Progenitor cell of endocrine pancreas (in vitro differentiated cells): ENCODE measurements at places on chromosomes 13 and 19.

- DNase-seq: no peak
These were observed 755.1 kb downstream of the PCDH9 start for GRCh38 chr13:66475061-66475460.

DNA sequence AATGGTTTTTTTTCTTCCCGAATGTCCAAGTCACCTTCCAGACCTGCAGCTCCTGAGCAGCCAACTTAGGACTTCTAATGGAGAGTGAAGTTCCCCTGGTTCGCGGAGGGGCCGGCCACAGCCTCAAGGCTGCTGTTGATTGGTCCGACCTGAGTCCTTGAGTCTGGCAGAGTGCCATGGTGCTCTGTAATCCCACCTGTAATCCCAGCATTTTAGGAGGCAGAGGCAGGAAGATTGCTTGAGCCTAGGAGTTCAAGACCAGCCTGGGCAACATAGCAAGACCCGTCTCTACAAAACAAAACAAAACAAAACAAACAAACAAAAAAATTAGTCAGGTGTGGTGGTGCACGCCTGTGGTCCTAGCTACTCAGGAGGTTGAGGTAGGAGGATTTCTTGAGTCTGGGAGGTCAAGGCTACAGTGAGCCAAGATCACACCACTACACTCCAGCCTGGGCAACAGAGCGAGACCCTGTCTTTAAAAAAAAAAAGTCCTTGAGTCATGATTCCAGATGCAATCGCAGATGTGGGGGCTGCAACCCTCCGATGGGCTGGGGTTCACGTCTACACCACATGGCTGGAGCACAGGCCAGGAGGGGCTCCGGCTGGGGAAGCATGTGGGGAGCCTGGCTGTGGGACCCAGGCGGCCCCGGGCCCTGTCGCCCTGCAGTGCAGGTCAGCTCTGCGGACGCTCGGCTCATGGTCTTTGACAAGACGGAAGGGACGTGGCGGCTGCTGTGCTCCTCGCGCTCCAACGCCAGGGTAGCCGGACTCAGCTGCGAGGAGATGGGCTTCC lies 17.7 kb downstream of the HPN start:
- DNase-seq: no peak

DNA sequence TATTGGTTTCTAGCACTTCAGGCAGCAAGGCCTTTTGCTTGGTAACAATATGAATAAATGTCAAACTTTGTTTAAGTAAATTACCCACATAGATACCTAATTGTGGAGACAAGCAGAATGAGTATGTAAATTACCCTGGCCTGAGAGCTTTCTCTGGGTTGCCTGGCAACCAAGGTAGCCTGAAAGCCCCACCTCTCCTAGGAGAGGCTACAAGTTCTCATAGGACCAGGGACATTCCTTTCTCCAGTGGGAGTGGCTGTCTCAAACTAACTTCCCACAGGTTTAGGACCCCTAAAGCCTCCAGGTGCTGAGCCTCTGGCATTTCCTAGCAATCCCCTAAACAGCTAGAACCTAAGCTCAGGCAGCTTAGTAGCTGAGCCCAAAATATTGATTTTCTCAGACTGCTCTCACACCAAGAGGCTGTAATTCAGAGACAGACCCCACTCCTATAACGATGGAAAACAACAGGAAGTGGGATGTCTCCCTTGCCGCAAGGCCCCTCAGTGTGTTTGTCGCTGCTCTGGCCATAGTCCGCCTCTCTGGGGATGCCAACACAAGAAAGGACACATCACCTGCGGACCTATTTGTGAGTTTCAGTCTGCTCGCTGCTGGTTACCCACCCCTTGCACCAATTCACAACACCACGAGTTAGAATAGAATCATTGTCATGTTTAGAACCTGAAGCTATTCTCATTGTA lies 207.3 kb downstream of the DLEU7 start:
- DNase-seq: no peak

DNA sequence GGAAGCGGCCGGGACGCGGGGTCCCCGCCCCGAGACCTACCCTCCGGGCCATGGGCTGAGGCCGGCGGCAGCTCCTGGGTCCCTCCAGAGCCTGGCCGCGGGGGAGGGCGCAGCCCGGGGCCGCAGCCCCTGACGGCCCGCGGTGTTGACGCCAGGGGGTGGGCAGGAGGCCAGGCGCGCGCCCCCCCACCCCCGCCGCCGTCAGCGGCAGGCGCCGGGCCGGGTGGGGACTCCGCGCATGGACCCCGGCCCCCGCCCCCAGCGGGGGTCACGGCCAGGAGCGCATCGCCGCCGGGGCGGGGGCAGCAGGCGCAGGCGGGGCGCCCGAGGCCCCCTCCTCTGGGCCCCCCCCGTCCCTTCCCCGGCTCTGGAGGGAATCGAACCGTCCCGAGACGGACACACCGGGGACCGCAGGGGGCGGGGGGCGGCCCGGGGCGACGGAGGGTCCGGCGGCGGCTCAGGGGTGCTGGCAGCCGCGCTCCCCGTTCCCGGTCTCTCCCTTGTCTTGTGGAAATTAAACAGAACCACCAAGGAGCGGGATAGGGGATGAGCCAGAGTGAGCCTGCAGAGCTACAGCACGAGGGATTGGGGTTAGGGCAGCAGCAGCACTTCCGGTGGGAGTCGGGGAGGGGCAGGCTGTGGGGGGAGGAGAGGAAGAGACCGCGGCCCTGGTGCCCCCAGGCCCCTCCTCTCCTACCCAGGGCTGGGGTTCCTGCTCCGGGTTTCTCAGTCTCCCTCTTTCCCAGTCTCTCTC lies at the start of gene MEIS3:
TSS of gene MEIS3 (minus strand) at position 498 of the 754 bp plus-strand sequence. CDS start at position 52, 446 bp downstream.
- no peak for DNase-seq

DNA sequence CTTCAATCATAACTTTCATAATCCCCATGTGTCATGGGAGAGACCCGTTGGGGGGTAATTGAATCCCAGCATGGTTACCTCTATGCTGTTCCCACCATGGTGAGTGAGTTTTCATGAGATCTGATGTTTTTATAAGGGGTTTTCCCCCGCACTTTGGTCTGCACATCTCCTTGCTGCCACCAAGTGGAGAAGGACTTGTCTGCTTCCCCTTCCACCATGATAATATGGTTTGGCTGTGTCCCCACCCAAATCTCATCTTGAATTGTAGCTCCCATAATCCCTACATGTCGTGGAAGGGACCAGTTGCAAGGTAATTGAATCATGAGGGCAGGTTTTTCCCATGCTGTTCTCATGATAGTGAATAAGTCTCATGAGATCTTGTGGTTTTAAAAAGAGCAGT lies 524.9 kb downstream of the SLITRK5 start:
- no peak for DNase-seq

DNA sequence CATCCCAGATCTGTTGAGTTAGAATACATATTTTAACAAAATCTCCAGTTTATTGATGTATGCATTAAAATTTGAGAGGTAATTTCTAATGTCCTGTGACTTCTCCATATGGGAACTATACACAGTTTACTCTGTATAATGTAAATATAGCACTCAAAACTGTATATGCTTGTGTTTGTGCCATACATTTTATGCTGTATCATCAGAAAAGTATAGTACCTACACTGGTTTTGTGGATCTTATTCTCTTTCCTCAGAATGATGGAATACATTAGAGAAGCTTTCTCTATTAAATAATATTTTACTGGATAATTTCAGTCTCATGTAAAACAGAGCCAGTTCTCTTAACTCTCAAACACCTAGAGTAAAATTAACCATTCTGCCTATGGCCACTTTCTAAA lies 53.6 kb downstream of the ZNF254 start:
- no peak for DNase-seq

GRCh38 chr19:15461694-15462093 lies 2.6 kb downstream of the RASAL3 start:
- DNase-seq: no peak

GRCh38 chr13:62643007-62643483 lies 1227.4 kb upstream of the PCDH20 start:
- no peak for DNase-seq

GRCh38 chr19:662207-662961 lies 630 bp downstream of the RNF126 start:
- DNase-seq: no peak

DNA sequence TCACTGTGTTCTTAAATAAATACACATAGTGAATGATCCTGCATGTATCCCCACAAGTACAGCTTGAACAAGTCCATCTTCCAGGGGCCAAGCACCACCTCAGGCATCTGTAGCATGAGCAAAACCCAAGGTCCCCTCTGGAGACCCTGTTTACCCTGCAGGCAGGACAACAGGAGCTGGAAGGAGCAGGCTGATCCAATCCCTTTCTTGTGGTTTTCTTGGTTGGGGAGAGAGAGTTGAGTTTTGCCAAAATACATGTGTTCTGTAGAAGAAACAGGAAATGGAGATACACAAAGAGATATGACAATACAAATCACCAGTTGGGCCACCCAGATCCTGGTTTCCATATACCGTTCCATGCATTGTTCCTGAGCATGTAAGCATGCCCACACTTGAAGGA lies 92.8 kb downstream of the SHISA2 start:
- no peak for DNase-seq

GRCh38 chr19:4199699-4200293 lies 17.3 kb downstream of the ANKRD24 start:
- no peak for DNase-seq

DNA sequence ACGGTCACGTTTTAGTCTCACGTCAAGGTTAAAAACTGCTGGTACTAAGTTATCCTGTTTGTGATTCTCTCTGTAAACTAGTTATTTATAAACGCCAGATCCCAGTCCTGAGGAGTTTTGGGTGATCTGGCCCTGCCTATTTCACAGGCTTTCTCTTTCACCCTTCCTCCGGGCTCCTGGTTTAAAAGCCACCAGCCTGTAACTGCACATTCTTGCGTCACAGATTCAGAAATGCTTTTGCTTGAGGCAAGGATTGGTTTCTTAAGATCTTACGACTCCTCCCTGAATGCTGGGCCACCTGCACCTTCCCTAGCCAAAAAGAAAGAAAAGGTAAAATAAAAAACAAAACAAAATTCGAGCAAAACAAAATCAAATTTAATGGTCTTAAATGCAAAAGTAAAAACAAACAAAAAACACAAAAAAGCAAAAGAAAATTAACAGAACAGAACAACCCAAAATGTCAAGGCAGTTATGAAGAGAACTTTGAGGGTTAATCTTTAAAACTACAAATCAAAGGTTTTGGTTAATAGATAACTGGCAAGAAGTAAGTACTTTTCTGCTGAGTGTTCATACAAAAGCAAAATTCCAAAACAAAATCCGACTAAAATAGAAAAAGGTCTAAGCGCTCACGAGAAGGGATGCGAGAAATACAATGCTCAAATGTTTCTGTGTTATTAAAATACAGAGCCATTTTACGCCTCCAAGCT lies 18.6 kb upstream of the TIMM44 start:
- no peak for DNase-seq

GRCh38 chr13:97978651-97979050 lies 25.2 kb downstream of the IPO5 start:
- no peak for DNase-seq

DNA sequence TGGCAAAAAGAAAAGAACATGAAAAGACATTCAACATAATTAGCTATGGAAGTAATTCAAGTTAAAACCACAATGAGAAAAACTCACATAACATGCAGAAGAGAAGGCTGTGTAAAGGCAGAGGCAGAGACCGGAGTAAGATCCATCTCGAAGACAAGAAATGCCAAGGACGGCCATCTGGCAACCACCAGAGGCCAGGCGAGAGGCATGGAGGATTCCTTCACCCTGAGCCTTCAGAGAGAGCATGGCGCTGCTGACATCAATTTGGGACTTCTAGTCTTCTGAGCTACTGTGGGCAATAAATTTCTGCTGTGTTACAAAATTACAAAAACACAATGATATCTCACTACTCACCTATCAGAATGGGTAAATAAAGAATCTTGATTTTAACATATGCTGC lies 381.0 kb downstream of the TSHZ3 start:
- no peak for DNase-seq

- no peak for DNase-seq
These were observed 55.3 kb downstream of the ZNF557 start for GRCh38 chr19:7124782-7125181.

DNA sequence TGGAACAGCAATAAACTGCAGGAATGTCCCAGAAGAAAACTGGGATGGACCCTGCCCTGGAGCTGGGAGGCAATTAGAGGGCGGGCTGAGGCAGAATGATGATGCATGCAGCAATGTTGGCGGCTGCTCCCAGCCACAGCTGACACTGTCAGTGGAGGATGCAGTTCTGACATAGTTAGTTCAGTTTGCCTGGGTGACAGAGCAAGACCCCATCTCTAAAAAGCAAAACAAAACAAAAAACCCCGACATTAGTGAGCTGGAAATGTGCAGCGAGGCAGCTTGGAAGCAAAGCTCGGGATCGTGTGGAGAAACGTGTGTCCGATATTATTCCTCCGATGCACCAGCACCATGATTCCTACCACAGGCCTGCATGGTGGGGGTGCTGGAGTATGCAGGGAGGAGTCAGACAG lies 110.1 kb upstream of the UQCRFS1 start:
- DNase-seq: no peak

GRCh38 chr19:18501832-18502231 lies 20.0 kb downstream of the ELL start:
- no peak for DNase-seq

DNA sequence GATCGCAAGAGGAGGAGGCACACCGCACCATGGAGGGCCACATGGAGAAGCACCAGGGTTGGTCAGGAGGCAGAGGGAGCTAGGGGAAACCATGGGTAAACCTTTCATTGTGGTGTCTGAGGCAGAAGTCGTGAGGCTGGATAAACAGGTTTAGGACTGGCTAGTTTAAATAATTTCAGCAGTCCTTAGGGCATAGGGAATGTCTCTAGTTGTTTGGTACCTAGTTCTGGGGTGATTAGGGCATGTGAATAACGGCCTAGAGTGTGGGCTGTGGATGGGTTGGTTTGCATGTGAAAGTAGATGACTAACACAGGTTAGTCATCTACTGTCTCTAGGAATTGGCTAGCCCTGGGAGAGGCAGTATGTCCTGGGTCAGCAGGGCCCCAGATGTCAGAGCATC lies 102.3 kb downstream of the STOML3 start:
- DNase-seq: no peak

- DNase-seq: no peak
These were observed 39.1 kb downstream of the SMAD9 start for GRCh38 chr13:36880961-36881360.

DNA sequence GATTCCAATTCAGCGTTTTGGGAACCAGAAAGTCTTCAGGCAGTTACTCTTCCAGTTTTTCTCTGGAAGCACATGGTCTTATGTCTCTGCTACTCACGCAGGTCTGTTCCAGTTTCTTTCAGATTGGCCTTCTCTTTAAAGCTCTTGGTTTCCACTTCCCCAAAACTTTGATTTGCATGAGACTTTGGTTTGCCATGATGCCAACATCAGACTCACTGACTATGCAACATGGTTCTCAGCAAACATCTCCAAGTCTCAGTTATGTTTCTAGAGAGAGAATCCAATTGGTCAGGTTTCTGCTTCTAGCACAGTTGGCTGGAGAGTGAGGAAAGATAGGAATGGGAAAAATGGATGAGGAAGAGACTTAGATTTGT lies 3.1 kb downstream of the AKAP11 start:
- no peak for DNase-seq

DNA sequence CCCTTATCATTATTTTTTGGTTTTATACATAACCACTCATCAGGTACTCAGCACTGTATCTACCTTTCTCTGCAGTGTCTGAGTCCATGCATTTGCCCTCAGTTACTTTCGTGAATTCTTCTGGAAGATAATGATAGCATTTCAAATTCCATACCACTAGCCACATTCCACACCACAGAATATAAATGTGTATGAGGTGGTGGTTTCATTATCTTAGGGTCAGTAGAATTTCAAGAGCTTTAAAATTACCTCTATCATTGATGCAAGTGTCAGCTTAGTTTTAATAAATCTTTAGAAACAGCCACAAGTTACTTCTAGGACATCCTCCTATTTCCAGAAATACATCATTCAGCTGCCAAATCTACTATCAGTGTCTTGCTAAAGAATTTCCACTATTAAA lies 1578.3 kb downstream of the OLFM4 start:
- no peak for DNase-seq
